WERI-Rb-1 (cell line): ENCODE measurements at places on chromosomes 5 and 9.

DNA sequence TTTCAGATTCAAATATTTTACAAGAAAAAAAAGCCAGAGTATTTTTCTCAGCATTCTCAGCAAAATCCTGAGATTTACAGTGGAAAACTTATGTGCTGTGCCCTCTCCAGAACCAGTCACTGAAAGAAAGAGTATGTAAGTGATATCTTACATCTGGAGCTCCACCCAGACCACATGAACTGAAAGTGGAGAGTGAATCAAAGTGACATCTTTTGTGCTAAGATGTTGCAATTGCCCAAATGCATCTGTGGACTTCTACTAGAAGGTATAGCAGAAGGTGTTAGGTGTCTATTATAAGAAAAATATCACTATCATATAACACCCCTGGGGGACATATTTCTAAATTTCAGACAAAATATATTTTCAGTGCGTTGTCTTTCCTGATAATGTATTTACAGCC lies 49.0 kb upstream of the RIC1 start:
- no peak for DNase-seq

DNA sequence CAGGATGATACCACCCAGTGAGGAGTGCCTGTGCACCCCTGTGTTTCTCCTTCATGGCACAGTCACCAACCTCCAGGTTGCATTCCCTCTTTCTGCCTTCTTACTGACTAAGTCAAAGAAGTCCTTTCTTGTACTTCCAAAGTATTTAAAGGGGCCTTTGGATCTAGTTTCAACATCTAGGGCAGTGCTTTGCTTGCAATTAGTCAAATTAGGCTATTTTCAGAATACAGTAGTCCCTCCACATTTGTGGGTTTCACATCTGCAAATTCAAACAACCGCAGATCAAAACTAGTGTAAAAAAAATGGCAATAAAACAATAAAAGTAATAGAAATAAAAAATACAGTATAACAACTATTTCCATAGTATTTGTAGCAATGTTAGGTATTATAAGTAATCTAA lies 333.9 kb upstream of the SEMA6A start:
- DNase-seq, result no peak

DNA sequence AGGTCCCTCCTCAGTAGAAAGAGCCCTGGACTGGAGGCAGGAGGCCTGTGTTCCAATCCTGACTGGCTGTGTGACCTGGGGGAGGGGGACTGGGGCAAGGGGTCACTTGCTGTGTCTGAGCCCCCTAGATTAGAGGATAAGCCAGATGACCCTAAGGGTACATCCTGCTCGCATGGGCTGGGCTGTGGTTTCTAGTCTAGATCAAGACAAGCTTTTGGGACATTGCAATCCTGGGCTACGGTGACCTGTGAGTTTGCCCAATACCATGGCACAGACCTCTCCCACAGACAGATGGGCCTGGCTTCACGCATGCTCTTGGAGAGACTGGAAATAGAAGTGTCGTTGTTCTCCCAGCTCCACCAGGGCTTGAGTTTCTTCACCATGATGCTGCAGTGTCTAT lies 27.0 kb downstream of the NDUFA8 start:
- DNase-seq, result no peak

GRCh38 chr5:151252762-151253604 lies at the start of gene GM2A:
Gene GM2A, plus strand, starts transcription at chr5:151253185. Its CDS starts 32 bp downstream, at chr5:151253217.
- peak; percentile 99 for DNase-seq

GRCh38 chr5:23026252-23027170 lies 173.4 kb upstream of the CDH12 start:
- peak; percentile 69 for DNase-seq

GRCh38 chr5:72465066-72465465 lies 42.1 kb downstream of the ZNF366 start:
- no peak for DNase-seq

- no peak for DNase-seq
Measured at GRCh38 chr9:16368237-16369087, 502.0 kb downstream of the BNC2 start.

DNA sequence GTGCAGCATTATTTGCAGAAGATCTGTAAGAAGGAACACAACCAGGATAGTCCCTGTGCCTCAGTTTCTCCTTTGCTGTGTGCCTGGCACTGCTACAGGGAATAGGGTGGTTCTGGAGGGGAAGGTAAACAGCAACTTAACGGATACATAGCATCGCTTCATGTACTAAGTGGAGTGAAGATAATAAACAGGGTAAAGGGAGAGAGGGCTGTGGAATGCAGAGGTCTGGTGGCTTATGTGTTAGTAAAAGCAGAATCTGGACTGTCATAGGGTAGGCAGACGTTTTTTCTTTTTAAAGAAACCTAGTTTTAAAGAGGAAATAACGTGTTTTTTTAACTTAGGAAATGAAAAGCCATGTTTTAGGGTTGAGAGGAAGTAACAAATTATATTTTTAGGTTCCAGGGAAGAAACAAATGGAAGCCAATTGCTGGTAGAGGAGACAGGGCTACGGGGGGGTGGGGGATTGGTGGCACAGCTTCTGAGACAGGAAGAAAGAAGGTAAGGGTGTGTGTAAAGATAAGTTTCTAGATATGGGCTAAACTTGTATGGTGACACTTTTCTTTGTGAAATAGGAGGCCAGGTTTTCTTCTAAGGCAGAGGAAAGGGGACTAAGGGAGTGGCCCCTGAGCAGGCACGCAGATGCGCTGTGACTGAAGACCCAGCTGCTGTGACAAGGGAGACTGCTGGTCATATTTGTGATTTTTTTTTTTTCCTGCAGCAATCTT lies 1.3 kb downstream of the GNG10 start:
- no peak for DNase-seq

DNA sequence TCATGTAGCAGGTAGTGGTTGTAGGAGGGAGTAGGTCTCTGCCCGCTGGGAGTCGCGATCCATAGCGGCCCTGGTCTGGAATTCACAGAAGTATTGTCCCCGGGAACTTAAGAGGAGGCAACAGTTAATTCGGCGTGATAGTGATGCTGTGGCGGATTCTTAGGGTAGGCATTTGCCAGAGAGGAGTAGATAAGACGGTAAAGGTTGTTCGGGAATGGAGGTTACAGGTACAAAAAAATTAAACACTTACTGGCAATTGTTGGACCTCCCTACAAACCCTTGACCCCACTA lies 679 bp downstream of the SMC5 start:
- DNase-seq, result no peak

DNA sequence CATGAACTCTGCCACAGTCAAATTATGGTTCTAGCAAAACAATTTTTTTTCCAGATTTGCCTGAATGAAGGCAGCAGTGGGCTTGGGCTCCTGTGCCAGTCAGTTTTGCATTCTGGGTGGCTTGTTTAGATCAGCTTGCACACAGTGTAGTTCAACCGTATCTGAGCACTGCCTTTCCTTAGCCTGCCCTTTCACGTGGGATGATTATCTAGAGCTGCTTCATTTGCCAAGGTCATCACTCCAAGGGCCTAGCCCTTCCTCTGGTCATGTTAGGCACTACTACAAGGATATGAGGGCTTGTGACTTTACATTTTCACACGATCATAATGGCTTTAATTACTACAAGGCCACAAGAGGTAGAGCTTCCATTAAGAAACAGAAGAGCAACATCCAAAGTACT lies 150.6 kb upstream of the EFNA5 start:
- no peak for DNase-seq

- peak; percentile 8 for DNase-seq
Measured at GRCh38 chr9:93663877-93664548, 87.6 kb downstream of the PHF2 start.

DNA sequence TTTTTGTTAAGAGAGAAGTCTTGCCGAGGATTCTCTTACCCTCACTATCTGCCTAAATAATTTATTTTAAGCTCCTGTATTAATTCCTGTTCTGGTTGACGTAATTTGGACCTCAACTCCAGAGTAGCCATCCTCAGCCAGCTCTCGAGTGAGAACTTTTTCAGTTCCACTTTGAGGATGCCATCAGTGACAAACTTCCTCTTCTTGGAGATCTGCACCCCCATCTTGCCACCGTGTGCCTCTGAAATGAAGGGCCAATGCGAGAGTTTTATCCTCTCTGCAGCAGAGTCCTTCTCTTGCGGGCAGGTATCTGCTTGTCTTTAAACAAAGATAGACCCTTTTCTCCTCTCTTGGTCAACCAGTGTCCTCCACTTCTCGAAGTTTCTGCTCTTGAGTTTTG lies 19.5 kb upstream of the TMEM174 start:
- no peak for DNase-seq

DNA sequence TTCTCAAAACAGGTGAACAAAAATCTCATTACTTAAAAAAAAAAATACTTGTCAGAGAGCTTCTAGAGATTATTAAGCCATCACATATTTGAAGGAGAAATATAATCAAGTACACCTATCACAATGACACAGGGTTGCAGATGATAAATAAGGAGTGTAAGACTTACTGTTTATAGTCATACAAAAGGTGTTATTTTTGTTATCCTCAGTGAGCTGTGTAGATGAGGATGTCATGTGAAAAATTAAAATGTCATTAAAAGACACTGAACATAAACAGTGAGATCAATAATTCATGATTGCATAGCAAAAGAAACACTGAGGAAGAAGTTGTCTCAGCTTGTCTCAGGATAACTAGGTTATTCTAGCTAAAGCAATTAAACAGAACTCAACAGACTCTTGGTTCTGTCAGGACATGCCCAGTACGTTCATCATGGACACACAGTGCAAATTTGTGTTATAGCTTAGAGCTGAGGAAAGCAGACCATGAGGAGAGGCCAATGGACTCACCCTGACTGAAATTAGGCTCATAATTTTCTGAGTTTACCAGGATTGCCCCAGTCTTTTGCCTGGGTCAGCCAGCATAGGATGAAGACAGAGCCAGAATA lies 1162.6 kb upstream of the C9orf72 start:
- no peak for DNase-seq

- no peak for DNase-seq
Measured at GRCh38 chr5:22391956-22392355, 461.2 kb downstream of the CDH12 start.

DNA sequence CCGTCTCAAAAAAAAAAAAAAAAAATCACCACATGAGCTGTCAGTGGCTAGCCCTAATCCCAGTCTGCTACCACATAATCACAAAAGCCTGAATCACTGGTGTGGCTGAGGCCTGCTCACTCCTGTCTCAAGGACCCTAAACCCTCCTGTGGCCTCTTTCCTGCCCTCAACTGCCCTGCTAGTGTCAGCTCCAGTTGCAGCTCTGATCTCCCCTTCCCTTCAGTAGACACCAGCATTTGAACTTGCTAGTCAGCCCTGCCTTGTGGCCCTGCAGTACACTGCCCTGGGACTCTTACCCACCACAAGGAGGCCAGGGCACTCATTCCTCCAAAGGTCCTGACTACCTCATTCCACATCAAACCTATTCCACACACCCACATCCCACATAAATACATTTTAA lies 9.5 kb upstream of the P4HA2 start:
- DNase-seq, result peak; percentile 72

DNA sequence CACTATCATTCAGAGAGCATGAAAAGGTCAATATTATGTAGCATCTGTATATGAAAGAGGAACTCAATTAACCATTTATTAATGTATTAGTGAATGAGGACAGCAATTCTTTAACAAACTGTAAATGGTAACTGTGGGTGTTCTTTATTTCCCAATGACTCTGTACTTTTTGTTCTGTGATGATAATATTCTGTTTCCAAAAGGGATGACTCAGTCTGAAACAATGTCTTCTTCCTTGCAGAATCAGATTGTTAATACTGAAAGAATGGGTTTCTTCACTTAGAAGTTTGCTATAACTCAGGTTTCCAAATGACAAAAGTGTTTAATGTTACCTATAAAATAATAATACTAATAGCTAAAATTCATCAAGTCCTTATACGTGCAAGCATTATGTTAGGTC lies 1518.7 kb upstream of the WWC1 start:
- DNase-seq, result no peak

- DNase-seq, result peak; percentile 51
Measured at GRCh38 chr5:80960531-80961375, 590 bp downstream of the RASGRF2 start.

DNA sequence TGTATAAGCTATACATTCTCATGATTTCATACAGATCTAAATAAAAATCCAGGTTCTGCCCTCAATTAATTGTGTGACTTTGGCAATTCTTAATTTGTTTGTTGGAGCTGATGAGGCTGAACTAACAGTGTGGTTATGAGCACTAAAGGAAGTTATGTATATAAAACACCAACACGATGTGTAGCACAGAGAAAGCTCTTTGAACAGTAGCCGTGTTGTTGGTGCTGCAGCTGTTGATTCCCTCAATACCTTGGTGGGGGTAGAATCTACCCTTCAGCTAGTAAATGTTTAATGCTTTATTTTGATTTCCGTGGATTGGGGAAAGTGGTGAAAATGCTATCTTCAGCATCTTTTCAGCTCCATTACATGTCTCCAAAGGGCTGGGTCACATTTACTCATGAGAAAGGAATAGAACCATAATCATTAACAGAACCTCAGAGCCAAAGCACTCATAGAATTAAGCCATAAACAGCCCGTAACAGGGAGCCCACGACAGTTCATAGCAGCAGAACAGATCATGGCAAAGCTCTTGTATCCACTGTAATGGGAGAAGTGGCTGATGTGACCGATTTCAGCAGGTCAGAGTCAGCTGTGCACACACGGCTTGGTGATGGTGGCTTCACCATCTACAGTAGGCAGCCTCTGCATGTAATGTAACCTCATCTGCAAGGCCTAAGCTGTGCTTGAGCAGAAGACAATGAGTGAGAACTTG lies 332.7 kb downstream of the DIRAS2 start:
- DNase-seq, result no peak

GRCh38 chr9:94813379-94813778 lies 86.9 kb downstream of the AOPEP start:
- DNase-seq, result no peak

GRCh38 chr9:69546265-69546664 lies 125.9 kb downstream of the APBA1 start:
- peak; percentile 52 for DNase-seq

DNA sequence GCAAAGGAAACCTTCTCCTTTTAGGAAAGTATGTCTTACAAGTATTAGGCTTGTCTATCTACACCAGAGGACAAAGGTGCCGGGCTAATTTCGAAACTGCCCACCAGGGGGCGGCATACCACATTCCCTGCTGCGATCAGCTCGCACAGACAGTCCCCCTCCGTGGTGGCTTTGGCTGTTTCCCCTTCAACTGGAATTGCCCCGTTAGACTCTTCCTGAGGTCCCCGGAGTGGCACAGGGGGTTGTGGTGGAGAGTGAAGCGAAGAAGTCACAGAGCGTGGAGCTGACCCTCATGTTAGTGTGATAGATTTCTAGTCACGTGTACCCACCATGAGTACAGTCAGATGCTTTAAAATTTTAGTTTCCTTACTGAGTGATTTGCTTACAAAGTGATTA lies 17.5 kb downstream of the PTTG1 start:
- DNase-seq, result peak; percentile 89

GRCh38 chr5:126852091-126852571 lies 75.2 kb downstream of the LMNB1 start:
- no peak for DNase-seq

DNA sequence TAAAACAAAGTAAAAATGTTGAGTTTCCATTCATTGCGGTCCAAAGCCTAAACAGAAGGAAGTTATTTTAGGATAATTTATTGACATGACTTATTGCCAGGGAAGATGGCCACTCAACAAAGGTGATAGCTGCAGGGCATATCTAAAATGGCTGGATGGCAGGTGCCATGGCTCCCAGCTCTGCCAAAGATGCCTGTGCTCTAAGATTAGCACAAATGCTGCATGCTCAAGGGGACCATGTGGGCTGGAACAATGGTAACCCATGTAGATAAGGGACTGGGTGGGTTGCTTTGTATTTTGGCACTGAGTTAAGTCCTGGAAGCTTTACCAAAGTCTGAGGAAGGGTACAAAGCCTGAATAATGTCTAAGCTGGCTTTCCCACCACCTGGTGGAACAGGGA lies 95.5 kb upstream of the IFNK start:
- no peak for DNase-seq

- DNase-seq, result no peak
Measured at GRCh38 chr5:154818471-154819116, 31.8 kb downstream of the FAXDC2 start.

- DNase-seq, result no peak
Measured at GRCh38 chr5:109451146-109451545, 41.4 kb upstream of the PJA2 start.
